Esophagus mucosa (tissue), 1 donor: ENCODE measurements at places on chromosomes 13 and 19. TPM values are rescaled to one million over a fixed set of nuclear protein-coding genes. Genes with fewer than 3 reads are reported as not detected.

DNA sequence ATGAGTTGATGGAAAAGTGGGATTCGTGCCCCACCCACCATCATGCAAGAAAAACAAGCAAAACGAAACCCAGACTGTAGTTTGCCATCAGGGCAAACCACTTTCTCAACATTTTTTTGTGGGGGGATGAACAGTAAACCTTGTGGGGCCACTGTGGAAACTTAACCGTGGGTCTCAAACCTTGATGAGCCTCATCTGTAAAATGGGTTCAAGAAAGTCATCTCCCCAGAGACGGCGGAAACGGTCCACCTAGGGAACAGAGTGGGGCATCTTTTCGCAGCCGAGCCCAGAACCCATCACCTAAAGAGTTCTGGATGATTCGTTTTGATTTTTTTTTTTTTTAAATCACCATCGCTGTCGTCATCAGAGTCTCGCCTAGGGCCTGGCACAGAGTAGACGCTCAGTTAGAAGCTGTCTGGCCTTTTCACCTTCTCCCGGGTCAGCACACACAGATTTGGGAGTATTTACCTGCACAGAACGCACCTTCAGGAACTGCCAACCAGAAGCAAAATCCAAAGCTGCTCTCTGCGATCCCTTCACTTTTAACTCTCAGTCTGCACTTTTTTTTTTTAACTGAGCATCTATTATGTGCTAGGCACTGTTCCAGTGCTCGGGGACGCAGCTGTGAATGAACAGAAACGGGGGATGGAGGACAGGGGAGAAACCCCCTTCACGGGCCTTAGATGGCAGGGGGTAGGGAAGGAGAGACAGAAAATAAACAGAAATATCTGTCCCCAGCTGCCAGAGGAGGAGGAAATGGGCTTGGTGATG is 69.8 kb downstream of the CELF5 start:
- ATAC-seq, result no peak

GRCh38 chr19:15197275-15197941 is 3.4 kb downstream of the NOTCH3 start:
- ATAC-seq, result no peak

The PRKCSH gene
- 161 TPM for total RNA-seq

- ATAC-seq, result peak; percentile 1
These were observed 1.5 kb downstream of the BCKDHA start for GRCh38 chr19:41399091-41399490.

GRCh38 chr19:55656988-55657747 is 2.3 kb downstream of the U2AF2 start:
- no peak for ATAC-seq

DNA sequence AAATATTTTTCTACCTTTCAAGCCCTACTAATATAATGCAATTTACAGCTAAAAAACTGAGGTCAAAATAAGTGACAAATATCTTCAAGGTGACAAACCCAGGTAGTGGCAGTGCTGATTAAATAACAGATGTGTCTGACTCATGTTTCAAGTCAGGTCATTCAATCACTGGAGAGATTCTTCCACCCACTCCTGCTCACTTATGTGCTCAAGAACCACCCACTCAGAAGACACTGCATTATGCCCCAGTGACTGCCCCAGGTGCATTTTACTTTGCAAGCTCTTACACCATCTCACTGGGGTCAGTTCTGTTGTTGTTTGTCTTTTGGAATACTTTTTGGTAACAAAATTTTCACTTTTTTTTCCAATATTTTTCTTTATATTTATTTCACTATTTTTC is 2.2 kb downstream of the ZNF100 start:
- ATAC-seq, result peak; percentile 46
